ENCODE measurements at places on chromosomes 7 and 10.

- DNase-seq: no peak
Measured at GRCh38 chr10:96377816-96378294, 19.1 kb upstream of the OPALIN start.

DNA sequence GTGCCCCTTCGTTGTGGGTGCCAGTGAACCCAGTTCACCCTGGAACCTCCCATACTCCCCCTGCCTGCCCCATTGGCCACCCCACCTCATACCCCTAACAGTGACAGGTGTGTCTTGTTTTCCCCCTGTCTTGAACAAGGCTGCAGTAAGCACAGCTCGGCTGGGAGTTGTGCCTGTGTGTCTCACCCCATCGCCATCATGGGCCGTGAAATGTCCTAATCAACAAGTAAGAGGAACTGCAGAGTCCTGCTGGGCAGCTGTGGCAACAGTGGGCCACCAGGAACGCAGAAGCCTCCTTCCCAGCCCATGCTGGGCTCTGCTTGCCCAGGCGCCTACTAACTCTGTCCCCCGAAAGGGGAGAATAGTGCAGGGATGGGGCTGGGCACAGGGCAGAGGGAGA, 91.6 kb downstream of the C10orf105 start:
- DNase-seq: no peak

DNA sequence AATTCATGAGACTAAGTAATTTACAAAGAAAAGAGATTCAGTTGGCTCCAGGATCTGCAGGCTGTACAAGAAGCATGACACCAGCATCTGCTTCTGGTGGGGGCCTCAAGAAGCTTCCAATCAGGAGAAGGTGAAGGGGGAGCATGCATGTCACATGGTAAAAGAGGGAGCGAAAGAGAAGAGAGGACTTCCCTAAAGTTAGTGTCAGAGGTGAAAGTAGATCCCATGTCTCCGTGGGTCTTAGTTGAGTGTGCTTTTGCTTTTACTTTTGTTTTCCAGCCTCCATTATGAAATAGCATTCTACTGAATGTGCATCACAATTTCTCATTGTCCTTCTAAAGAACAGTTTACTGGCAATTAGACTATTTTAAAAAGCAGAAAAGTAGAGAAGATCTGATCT, 213.6 kb upstream of the FZD1 start:
- no peak for DNase-seq

DNA sequence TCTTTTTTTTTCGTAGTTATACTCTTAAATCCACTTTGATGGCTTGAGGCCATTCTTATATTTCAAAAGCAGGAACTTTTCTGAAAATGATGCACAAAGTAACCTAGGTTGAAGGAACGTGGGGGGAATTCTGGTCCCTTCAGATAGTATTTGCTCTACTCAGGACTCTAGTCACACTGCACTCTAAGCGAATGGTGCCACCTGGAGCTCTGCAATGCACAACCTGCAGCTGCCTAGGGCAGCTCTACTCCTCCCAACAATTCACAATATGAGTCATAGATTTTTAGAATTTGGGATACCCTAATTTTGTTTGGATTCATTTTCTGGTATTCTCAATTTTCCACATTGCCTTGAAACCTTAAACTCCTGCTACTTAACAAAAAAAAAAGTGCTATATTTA, 17.3 kb downstream of the SYPL1 start:
- no peak for DNase-seq

GRCh38 chr10:116656044-116656443, 35.3 kb downstream of the PNLIPRP2 start:
- no peak for DNase-seq

GRCh38 chr10:79017882-79018520, 50.8 kb upstream of the ZMIZ1 start:
- DNase-seq: no peak

DNA sequence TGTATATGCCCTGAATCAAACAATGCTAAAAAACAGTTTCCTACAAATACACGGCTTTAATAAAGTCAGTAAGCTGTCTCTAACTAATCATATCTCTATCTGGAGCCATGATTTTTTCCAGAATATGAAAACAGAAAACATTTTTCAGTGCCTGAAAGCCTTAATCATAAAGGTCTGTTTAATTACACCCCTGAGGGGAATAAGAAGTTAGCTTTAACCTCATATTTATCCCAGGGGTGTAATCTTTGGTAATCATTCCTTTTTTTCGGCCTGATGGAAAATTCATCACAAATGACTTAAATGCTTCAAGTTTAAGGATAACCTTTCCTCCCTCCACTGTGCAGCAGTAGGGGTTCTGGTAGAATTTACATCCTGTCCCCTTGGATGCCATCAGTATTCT, 124.2 kb downstream of the ATE1 start:
- DNase-seq: no peak

GRCh38 chr7:38222481-38223096, 44.5 kb downstream of the STARD3NL start:
- DNase-seq: no peak

DNA sequence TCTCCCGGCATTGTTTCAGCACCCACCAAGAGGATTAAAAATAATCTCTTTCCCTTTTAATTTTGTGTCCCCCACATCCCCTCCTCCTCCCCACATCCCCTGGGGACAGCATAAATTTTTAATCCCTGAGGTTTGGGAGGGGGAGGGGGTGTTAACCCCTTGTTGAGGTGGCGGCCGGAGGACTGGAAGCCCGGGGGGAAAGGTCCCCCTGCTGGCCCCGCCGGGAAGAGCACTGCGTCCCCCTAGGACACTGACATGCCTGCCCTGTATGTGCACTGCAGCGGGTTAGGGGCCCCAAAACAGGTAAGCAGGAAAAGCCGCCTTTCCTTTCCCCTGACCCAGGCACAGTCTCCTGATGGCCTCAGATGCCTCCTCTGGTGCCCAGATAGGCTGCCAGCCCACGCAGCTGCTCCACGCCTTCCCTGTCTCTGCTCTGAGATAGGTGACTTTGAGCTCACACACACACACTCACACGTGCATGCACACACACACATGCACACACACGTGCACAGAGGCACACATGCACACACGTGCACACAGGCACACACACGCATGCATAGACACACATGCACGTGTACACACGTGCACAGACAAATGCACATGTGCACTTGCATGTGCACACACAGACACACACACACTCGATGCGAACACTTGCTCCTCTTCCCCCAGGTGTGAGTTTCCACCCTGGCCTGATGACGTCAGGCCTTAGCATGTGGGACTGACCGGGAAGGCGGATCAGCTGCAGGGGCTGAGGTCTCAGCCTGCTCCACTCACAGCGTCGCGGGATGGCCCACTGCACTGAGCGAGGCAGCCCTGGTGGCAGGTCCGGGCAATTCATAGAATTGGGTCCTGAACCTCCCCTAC, 12.3 kb downstream of the CNPY1 start:
- no peak for DNase-seq

- no peak for DNase-seq
Measured at GRCh38 chr10:49679480-49679893, at the start of gene C10orf53. C10orf53 (plus strand) TSS chr10:49679651; CDS start chr10:49679698, 47 bp downstream.

DNA sequence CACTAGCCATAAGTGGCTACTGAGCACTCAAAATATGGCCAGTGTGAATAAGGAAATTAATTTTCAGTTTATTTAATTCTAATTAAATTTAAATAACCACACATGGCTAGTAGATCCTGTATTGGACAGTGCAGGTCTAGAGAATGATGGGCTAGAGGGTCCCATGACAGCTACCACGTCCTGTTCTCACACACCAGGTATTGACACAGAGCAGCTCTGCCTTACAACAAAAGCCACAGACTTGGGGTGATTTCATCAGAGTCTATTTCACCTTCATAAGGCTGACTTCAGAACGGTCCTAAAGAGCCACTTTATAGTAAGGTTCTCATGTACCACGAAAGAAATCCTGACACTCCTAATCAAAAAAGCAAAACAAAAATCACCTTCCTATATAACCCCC, 111.3 kb downstream of the UBE2H start:
- DNase-seq: no peak

- DNase-seq: no peak
Measured at GRCh38 chr10:8396675-8397074, 342.2 kb downstream of the GATA3 start.

GRCh38 chr10:67784474-67784873, 53.5 kb downstream of the DNAJC12 start:
- DNase-seq: no peak

- peak; percentile 54 for DNase-seq
Measured at GRCh38 chr7:143407287-143408251, 1.1 kb downstream of the EPHA1 start.

GRCh38 chr7:152859781-152860191, 100.2 kb downstream of the ACTR3B start:
- DNase-seq: no peak

- no peak for DNase-seq
Measured at GRCh38 chr10:86291616-86292340, 74.8 kb downstream of the GRID1 start.

DNA sequence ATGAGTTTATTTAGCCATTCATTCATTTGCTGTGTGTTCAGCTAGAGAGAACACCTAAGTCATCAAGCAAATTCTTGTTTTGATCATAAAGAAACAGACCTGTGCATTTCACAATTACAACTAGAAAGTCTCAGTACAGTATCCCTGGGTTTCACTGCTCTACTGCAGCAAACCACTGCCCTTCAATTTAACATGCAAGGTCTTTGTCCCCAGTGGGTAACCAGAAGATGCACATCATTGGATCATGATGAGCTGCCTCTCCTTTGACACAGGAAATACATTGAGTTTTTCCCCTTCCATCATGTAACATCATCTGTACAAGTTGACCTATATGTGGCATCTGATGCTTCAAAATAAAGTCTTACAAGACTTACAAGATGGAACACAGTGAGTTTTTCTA, 70.5 kb upstream of the MRLN start:
- no peak for DNase-seq

DNA sequence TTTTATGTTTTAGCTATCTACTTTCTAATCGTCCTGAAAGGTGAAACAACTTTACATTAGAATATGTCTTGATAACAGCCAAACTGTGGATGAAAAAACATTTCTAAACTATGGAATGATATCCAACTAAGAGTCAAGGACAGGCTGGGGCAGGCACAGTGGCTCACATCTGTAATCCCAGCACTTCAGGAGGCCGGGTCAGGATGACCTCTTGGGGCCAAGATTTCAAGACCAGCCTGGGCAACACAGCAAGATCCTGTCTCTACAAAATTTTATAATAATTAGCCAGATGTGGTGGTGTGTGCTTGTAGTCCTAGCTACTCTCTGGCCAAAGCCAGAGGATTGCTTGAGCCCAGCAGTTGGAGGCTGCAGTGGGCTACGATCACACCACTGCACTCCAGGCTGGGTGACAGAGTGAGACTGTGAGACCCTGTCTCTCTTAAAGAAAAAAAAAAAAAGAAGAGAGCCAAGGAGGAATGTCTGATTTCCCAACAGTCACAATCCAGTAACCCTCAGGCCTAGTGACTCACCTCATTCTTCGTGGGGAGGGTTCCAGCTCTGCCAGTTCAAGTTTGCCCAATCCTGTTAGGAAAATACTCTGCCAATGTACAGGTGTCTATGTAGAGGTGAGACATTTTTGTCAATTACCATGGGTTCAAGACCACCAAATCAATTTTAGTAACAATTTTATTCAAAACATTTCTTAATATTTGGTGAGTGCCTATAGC, 14.6 kb upstream of the FZD1 start:
- DNase-seq: no peak

DNA sequence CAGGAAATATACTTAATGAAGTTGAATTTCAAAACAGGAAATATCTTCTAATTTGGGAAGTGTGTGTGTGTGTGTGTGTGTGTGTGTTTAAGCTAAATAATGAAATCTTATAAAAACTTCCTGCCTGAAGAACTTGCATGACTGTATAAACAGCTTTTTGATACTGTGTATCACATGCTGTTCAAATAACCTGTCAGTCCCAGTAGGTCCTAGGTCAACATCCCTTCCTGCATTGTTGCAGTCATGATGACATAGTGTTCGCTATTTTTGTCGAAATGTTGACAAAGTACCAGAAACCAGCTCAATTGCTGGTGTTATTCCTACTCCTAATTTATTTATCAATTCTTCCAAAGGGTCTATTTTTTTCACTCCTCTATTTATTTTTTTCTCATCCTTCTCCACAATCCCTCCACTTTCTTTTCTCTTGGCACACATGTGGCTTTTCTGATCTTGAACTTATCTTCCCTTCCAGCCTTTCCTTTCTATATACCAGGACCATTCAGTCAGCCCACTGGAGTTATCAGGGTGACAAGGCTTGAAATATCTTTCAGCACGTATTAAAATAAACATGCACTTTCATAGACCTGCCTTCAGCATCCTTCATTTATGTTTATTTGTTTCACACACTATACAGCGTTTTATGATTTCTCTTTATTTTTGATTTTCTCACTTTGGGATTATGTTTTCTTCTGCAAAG, 115.8 kb downstream of the PLXDC2 start:
- no peak for DNase-seq

DNA sequence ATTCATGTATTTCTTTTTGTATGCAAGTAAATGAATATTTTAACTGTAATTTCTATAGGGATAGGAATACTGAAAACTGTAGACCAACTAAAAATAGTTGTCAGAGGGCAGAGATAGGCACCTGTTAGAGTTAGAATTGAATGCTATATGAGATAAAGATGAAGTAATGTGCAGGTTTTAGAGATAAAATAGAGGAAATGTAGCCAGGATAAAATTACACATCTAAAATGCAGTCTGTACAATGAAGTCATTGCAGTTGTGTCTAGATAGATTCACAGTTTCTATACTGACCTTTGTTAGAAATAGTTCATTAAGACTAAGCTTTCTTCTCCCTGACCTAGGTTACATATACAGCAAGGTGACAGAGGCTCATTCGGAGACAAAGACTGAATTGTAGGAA, 46.2 kb downstream of the SMNDC1 start:
- DNase-seq: no peak

- DNase-seq: peak; percentile 24
Measured at GRCh38 chr10:77165445-77166208, 472.0 kb downstream of the KCNMA1 start.

DNA sequence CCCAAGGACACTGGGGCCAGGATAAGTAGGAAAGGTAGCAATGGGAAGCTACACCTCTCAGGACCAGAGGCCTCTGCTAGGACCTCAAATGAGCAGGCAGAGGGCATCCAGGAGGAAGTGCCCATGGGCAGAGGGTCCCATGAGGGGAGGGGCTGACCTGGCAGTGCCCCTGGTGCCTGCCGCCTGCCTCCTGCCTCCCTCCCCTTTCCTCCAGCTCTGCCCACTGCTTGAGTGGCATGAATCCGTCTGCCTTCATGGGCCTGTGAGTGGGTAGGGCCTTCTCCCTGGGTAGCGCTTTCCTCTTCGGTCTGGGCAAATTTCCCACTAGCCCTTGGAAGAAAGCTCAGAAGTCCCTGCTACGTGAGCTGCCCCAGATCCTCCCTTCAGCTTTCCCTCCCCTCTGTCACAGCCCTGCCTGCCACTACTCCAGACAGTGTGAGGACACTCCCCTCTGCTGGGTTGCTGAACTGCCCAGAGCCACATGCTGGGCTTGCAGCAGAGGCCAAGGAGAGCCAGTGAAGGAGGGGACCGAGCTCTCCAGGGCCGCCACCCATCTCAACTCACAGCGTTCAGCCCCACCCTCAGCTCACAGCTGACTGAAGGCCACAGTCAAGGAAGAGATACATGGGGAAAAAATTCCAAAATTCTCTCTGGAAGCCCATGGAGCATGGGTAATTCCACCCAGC, 141.4 kb downstream of the ARHGAP22 start:
- DNase-seq: no peak

Measured in activated gamma-delta T cell treated with Interleukin-2 at 50 U/mL for 16 hours (primary cell).